ENCODE measurements at places on chromosomes 2 and 18. TPM values are rescaled to one million over a fixed set of nuclear protein-coding genes. Genes with fewer than 3 reads are reported as not detected.

- no peak for DNase-seq
Measured at GRCh38 chr2:165876712-165877111, 76.9 kb downstream of the TTC21B start.

GRCh38 chr2:70956141-70956540 is 20.4 kb downstream of the ATP6V1B1 start:
- no peak for DNase-seq

- DNase-seq = no peak
Measured at GRCh38 chr2:44342854-44343253, 18.4 kb downstream of the PREPL start.

DNA sequence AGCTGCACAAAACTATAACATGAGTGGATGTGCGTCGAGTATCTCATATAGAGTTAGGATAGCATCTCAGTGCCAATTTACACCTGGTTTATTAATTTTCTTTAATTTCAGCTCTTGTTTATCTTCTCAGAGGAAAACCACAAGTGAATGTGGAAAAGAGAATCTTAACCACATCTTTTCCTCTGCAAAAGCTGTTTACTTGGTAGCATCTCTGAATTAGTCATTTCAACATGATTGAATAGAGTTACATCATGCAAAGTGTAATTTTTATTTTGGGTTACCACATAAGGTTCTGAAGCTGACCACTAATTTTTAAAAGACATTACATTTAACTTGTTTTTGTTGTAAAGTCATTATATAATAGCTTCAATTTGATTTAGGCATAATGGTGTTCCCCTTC is 83.8 kb upstream of the FAM237A start:
- DNase-seq = no peak

- DNase-seq = peak; percentile 80
Measured at GRCh38 chr2:235494716-235495372, 1.0 kb downstream of the AGAP1 start.

DNA sequence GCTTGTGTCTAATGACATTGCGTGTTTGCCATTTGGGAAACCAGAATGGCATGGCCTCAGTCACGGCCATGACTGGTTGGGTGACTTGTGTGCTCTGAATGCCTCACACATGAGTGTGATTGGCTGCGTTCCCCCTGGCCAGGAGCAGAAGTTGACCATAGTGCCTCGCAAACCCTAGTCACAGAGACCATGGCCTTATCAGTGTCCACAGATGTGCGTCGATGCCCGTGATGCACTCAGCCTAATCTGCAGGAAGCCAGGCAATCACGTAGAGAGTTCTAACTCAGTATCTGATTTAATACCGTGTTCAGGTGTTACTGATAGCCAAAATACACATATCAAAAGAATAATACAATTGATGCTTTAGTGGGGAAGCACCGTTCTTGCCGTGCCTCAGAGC is 64.0 kb downstream of the BOLA3 start:
- no peak for DNase-seq

DNA sequence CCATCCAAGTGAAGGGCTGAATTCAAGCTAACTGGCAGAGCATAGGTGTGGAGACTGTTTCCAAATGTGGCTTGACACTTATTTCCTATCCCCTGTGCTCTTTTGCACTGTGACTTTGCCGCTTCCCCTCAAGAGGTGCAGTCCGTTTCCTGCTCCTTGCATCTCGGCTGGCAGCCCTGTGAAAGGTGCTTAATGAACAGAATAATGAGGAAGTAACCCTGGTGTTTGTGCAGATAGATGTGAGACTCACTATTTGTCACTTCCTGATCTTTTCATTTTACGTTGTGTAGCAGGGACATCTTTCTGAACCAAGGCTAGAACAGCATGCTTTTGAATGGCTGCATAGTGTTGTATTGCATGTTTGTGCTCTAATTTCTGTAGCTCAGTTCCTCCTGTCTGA is 60.8 kb downstream of the CEP192 start:
- no peak for DNase-seq

GRCh38 chr18:36602620-36603019 is 226.2 kb downstream of the TPGS2 start:
- DNase-seq = no peak

- DNase-seq = no peak
Measured at GRCh38 chr18:54215069-54215468, 9.4 kb downstream of the MBD2 start.

DNA sequence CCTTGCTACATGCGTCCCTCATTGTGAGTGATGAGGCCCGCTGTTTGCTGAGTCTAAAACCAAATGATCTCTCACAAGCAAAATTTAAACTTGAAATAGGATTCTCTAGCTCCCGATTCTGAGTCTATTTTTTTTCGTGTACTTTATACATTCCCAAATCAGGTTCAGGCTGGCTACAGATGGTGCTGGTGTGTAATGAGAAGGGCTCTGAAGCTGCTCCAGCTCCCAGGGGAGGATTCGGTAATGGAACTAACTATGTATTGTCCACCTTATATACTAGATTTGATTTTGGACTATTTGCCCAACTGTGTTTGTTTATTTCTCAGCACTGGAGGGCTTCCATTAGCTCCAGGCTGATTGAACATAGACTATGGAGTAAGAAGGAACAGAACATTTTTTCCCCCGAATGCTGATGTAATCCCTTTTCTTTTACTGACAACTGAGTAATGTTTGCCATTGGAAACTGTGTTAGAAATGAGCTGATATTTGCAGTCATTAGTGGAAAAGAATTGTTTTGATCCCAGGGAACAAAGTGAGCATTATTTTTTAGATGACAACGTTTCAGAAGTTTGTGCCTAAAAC is 274.0 kb upstream of the FIGN start:
- no peak for DNase-seq

DNA sequence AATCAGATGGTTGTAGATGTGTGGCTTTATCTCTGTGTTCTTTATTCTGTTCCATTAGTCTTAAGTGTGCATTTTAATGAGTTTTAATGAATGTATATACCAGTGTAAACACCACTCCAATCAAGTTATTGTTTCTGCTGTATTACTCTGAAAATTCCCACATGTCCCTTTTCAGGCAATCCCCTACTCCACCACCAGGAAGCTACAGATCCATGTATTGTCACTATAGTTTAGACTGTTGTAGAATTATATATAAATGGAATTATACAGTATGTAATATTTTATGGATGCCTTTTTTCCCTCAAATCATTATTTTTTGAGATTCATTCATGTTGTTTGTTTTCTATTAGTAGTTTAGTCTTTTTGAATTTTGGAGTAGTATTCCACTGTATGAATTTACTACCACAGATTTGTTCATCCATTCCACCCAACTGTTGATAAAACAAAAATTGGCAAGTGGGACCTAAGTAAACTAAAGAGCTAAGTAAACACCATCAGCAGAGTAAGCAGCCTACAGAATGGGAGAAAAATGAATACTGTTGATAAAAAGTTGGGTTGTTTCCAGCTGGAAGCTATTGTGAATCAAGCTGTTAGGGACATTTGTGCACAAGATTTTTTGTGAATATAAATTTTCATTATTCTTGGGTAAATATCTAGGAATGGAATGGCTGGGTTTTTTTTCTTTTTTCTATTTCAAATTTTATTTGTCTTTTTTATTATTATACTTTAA is 262.0 kb downstream of the CAMKMT start:
- no peak for DNase-seq

GRCh38 chr2:74819702-74820101 is 14.2 kb upstream of the HK2 start:
- DNase-seq = no peak

DNA sequence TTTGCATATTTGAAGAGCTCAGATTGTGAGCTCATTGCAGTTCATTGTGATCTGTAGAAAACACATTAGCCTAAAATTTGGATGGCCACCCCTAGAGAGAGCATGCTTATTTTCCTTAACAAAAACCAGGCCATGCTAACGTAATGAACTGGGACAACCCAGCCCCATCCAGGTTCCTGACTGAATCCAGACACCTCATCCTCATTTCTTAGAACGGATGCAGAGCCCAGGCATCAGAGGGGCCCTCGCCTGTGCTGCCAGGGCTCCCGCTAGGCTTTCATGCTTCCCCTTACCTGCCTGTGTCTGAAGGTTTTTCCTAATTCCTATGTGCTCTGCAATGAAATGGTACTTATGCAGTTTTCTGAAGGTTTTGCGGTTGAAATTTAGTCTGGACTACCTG is 171.1 kb downstream of the CCDC102B start:
- DNase-seq = no peak

DNA sequence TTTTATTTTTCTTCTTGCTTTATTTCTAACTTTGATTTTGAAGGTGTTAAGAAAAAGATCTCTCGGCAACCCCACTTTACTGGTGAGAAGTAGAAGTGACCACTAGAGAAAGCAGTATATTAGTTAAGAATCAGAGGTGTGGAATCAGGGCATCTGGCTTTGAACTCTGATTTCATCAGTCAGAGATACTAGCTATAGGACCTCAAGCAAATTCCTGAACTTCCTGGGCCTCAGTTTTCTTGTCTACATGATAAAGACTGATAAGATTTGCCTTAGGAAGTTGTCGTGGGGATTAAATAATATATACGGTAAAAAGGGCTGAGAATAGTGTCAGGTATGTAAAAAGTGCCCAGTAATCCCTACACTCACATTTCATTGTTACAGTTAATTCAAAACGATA is 440.3 kb upstream of the CRIM1 start:
- no peak for DNase-seq

DNA sequence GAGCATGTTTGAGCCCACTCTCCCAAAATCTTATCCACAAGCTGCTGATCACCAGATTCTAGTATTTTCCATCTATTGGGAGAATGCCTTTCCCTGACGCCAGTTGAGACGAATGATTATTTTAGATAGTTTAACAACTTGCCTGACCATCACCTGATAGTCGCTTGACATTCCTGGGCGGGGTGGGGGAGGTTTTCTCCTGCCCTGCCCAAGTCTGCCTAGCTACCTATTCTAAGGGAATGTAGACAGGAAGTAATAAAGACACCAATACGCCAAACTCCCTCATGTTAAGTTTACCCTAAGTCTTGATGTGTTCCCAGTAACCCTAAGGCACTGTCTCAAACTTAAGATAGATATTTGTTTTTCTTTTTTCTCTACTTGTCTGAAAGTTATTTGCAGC is 4.6 kb upstream of the ACAA2 start:
- no peak for DNase-seq

Gene IL36RN
- not detected for polyA plus RNA-seq

Gene IL36A
- not detected for polyA plus RNA-seq

Gene MARCHF4
- 0.20 TPM for polyA plus RNA-seq

Gene ANAPC1
- polyA plus RNA-seq = 8.4 TPM

Gene ABCG5
- 0.23 TPM for polyA plus RNA-seq

Gene G6PC2
- polyA plus RNA-seq = 0.06 TPM

Gene METTL8
- 3.0 TPM for polyA plus RNA-seq

Gene SCN3A
- 0.87 TPM for polyA plus RNA-seq

Gene DDX18
- 32.0 TPM for polyA plus RNA-seq

Data from sigmoid colon (tissue), 7 donors.